Cerebellum (tissue), 4 donors: ENCODE measurements at places on chromosomes 6 and 20. TPM values are rescaled to one million over a fixed set of nuclear protein-coding genes. Genes with fewer than 3 reads are reported as not detected.
A peak's percentile ranks its signal among the peaks of the same experiment; 100 is the strongest.

The GABRR2 gene
- total RNA-seq, result 0.45 TPM

The SRXN1 gene
- total RNA-seq, result 6.5 TPM

DNA sequence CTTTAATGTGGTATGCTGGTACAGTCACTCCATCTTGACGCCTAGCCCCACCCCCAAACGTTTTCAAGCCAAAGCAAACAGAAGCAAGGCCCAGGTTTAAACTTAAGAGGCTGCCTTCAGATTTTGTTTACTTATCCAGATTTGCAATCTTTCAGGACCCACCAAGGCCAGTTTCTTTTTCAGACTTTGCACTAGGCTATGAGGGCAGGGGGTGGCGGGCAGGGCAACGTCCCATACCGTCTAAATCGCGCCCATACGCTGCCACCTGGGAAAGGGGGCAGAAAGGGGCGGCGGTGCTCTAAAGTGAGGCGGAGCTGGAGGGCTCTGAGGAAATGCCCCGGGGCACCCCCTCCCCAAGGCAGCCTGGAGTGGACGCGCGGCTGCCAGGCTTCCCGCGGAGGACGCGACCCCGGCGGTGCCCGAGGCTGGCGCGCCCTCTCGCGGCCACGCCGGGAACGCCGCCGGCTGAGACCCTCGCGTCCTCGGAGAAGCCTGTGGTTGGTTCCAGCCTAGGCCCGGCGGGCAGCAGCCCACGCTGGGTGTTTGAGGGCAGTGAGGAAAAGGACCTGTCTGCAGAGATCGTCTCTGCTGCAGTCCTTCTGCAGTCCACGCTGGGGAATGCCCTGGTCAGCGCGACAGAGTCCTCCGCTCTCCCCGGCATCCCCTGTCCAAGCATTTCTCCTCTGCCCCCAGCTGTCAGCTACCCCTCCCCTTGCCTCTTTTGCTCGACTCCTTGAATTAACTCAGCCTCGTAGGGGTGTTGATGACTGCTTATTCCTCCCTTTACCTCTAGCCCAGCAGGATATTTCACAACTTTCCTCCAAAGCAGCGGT is 129.2 kb upstream of the PRND start:
- DNase-seq, result peak; percentile 23

The CTCFL gene
- not detected for total RNA-seq

GRCh38 chr6:43254138-43254817 is 11.0 kb downstream of the TTBK1 start:
- no peak for DNase-seq

DNA sequence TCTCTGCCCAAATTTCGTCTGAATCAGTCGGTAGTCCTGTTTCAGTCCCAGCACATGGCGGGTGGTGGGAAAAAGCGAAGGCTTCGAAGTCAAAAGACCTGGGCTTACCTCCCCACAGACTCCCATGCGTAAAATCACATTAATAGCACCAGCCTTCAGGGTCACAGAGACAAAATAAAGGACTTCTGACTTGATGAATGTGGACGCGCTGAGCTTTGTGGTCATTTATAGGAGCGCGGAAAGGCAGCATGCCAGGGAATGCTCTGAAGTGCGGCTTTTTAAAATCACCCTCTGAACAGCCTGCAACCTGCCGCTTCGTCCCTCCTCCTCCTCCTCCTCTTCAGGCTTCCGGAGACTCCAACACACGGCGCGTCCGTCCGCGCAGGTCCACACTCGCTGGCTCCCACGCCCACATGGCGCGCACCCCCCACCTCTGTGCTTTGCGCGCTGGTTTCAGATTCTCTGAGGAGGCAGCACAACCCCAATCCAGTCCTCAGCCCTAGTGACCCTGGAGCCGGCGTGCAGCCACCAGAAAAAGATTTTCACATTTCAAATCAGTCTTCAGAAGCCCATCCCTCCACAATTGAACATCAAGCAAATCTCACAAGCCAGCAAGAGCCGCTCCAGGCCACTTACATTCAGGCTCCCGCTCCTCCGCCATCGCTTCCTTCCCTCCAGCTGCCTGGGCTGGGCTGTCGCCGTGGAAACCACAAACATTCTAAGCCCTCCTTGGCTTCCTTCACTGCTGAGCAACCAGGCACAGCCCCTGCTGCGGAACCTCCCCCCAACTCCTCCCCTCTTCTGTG is at the start of gene C6orf118:
C6orf118 (minus strand) TSS at position 680 of the 806 bp plus-strand sequence; CDS start at position 661, 19 bp downstream.
- peak; percentile 30 for DNase-seq

- DNase-seq, result no peak
Observed at GRCh38 chr6:80304014-80304413, 197.5 kb downstream of the BCKDHB start.

DNA sequence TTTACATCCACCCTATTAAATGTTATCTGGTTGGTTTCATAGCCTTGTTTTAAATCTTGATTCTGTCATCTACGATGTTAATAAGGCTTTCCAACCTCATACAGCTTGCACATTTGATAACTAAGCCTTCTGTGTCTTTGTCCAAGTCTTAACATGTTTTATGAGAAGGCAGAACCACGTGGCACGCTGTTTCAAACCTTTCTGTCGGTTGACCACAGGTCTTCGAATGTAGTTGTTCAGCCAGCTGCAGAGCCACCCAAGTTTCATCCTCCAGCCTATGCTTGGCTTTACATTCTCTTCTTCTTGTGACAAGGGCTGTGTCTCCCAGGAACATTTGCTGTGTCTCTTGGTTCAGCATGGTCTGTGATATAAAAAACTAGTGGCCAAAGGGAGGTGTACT is 15.7 kb upstream of the SGK2 start:
- DNase-seq, result no peak

DNA sequence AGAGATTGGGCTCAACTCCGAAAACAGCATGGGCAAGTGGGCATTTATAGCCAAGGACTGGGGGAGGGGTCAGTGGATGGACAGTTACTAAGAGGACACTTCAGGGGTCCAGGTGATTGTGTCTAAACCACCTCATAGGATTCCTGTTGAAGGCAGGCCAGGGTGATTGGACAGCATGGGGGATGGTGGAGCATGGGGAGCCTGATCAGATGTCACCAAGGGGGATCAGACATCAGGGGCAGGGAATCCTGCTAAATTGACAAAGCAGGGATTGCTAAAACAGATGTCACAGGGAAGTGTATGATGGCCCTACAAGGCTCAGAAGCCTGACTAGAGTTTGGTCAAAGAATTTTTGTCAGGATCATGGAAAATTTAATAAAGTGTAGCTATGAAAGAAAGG is 2.4 kb upstream of the PYGB start:
- DNase-seq, result no peak

DNA sequence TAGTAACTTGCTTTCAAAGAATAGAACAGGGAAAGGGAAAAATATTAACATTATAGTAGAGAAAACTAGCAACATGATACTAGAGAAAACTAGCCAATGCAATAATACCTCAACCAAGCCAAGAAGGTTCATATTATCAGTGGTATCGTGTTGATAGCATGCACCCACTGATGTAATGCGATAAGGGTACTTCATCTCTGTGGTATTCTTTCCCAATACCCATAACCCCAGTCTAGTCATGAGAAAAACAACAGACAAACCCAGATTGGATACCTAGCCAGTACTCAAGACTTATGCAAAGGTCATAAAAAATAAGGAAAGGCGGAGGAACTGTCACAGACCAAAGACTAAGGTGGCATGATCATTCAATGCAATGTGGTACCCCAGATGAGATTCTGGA is 21.0 kb downstream of the BLOC1S5 start:
- DNase-seq, result no peak

- no peak for DNase-seq
Observed at GRCh38 chr6:4610256-4610655, 165.9 kb upstream of the CDYL start.

The TUBB1 gene
- 1.2 TPM for total RNA-seq

The RNF8 gene
- total RNA-seq, result 17.7 TPM
